ENCODE measurements at places on chromosomes 3 and 15.

DNA sequence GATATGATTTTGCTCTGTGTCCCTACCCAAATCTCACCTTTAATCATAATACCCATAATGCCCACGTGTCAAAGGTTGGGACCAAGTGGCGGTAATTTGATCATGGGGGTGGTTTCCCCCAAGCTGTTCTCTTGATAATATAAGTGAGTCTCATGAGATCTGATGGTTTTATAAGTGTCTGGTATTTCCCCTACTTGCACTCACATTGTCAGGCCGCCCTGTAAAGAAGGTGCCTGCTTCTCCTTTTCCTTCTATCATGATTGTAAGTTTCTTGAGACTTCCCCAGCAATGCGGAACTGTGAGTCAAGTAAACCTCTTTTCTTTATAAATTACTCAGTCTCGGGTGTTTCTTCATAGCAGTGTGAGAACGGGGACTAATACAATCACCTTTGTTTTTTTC, 279.8 kb downstream of the ARPP21 start:
- no peak for DNase-seq

GRCh38 chr15:90064911-90065681, 37.2 kb downstream of the IDH2 start:
- DNase-seq, result no peak

GRCh38 chr3:136994772-136995516, 37.2 kb downstream of the IL20RB start:
- no peak for DNase-seq

GRCh38 chr3:72657666-72658065, 190.6 kb downstream of the SHQ1 start:
- peak; percentile 35 for DNase-seq

GRCh38 chr15:41154412-41154811, 38.3 kb upstream of the INO80 start:
- DNase-seq, result no peak

DNA sequence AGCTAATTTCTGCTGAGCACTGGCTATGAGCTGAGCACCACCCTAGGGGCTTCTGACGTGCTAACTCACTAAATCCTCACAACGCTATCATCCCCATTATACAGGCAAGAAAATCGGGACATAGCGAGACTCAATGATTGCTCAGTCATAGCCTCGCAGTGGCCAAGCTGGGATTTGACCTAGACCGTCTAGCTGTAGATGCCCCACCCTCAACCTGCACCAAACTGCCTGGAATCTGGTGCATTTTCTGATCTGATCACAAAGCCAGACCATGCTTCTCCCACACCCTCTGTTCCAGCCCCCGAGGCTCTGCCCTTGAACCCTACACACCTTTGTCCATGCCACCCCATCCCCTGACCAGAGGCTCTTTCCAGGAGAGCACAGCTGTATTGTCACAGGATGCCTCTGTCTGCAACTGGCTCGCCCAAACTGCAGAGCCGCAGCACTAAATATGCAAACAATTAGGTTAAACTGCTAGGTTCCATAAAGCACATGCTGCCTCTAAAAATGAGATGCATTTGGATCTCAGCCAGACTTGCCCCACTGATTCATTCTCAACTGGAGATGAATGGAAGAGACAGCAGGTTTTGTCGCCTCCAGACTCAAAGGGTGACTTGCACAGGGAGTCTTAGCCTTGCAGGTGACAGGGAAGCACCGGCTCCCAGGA, 95.2 kb downstream of the NUP210 start:
- no peak for DNase-seq

GRCh38 chr15:70856177-70856883, 2.4 kb upstream of the LARP6 start:
- no peak for DNase-seq

- no peak for DNase-seq
Measured at GRCh38 chr3:127423856-127424765, 136.3 kb upstream of the PRR20G start.

- no peak for DNase-seq
Measured at GRCh38 chr15:77533578-77534430, 98.9 kb downstream of the LINGO1 start.

GRCh38 chr15:32723171-32723948, 5.6 kb downstream of the GREM1 start:
- DNase-seq, result no peak

DNA sequence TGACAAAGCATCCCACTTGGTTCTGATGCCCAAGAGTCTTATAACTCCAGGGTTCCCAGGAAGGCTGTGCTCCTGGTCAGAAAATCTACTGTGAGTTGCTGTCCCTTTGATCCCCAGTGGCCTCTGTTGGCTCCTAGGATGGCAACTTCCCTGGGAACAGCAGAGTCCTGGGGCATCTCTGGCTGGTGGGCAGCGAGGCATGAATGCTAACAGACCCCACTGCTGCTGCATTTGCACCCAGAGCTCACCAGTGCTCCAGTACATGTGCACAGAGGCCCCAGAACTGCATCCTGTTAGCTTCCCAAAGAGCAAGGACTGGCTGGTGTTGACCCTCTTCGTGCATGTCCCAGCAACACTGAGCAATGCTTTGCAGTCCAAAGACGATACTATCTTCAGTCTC, 15.7 kb downstream of the CAV3 start:
- no peak for DNase-seq

DNA sequence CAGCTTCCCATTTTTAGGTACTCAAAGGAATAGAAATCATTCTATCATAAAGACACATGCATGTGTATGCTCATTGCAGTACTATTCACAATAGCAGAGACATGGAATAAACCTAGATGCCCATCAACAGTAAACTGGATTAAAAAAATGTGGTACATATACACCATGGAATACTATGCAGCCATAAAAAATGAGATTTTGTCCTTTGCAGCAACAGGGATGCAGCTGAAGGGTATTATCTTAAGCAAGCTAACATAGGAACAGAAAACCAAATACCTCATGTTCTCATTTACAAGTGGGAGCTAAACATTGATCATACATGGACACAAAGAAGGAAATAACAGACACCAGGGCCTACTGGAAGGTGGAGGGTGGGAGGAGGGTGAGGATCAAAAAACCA, 33.1 kb upstream of the COL6A5 start:
- DNase-seq, result no peak

- DNase-seq, result no peak
Measured at GRCh38 chr3:15405448-15406050, 21.8 kb downstream of the METTL6 start.

- DNase-seq, result no peak
Measured at GRCh38 chr15:68499620-68500312, 67.8 kb upstream of the ITGA11 start.

DNA sequence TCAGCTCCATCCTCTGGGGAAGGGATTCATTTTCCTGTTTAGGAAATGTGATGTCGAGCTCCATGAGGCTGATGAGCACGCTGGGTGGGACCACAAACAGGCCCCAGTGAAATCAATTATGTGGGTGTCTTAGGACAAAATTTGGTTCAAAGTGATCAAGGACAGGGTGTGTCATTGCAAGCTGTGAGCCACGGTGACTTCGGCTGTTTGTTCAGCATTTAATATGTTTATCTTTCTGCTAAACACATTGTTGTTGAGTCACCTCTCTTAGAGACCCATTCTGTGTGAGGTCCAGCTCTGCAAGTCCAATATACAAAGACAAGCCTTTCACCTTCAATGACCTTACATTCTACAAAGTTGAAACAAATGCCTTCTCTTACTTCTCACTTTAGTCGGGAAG, 41.3 kb downstream of the SSR3 start:
- DNase-seq, result no peak

GRCh38 chr3:45858809-45859543, 17.1 kb upstream of the LZTFL1 start:
- DNase-seq, result no peak

DNA sequence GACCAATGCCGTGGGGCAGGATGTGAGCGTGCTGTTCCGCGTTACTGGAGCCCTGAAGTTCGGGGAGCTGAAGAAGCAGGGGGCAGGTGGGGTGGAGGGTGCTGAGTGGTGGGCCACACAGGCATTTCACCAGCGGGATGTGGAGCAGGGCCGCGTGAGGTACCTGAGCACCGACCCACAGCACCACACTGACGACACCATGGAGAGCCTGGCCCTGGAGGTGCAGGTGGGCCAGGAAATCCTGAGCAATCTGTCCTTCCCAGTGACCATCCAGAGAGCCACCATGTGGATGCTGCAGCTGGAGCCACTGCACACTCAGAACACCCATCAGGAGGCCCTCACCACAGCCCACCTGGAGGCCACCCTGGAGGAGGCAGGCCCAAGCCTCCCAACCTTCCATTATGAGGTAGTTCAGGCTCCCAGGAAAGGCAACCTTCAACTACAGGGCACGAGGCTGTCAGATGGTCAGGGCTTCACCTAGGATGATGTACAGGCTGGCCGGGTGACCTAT, 179.6 kb downstream of the TBC1D2B start:
- DNase-seq, result no peak

DNA sequence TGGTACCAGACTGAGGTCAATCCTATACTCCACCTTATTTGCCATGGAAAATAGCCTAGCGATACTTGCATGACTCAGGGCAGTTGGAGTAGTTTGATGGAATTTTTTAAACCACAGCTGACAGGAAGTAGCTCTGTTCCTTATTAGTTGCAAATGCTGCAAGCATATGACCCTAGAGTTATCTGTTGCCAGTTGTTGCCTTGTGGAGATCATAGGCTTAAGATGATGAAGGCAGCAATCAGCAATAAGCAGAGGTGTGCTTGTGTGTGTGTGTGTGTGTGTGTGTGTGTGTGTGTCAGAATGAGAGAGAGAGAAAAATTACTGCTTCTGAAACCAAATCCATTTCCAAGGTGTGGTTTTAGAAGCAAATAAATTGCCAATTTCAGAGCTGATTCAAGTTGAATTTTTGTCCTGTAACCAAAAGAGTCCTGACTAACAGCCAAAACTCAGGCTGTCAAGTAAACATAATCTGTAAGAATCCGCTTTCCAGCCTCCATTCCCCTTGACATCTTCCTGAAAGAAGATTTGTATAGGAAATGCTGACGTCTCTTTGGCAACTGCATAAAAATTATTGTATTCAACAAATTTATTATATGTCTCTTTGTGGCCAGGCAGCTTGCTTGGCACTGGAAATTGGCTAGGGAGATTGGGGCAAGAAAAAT, 141.2 kb downstream of the SERPINI1 start:
- no peak for DNase-seq

All from activated T-cell treated with anti-CD3 and anti-CD28 coated beads, Interleukin-2, amount 50 U/mL, for 1 hour (primary cell).